Activated T-helper 2 cell treated with anti-CD3 and anti-CD28 coated beads, Interferon-gamma antibody, Interleukin-2, Interleukin-4, amounts not matched to agents 10 μg/mL and 5 μg/mL and 100 μg/mL, durations not matched to agents 14 hours and 24 hours and 36 hours (primary cell): ENCODE measurements at places on chromosomes 2 and 18. TPM values are rescaled to one million over a fixed set of nuclear protein-coding genes. Genes with fewer than 3 reads are reported as not detected.

DNA sequence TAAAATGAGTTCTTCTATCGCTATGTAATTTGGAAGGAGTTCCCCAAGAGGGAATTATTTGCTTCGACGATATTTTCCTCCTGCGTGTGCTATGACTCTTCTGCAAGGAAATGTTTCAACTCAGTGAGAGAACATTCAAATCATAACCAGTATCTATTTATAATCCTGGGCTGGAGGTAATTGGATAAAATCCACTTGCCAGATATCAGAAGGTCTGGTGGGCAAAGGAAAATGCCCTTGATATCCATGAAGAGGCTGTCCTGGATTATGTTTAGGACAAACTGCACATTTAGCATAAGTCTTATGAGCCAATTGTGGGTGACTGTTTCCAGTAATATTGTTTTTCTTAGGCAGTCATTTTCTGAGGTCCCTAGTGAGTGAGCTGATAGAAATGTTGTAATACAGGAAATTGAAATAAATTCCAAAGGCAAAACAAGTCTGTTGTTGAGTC is 17.7 kb downstream of the RPIA start:
- no peaks in the 10 kb centered on the region for H3K4me1 ChIP-seq
- no peaks in the 10 kb centered on the region for H3K27me3 ChIP-seq
- H3K4me3 ChIP-seq: no peak overlapping the region
- peaks cover 38% of the 10 kb centered on the region for H3K36me3 ChIP-seq
- DNase-seq: no peak

- H3K36me3 ChIP-seq: peaks cover 3% of the 10 kb centered on the region
- H3K27me3 ChIP-seq: no peaks in the 10 kb centered on the region
These were observed 174.6 kb downstream of the HAUS1 start for GRCh38 chr18:46278481-46279465.

GRCh38 chr2:219495531-219496122 is 3.1 kb upstream of the GMPPA start:
- peaks cover 27% of the 10 kb centered on the region for H3K4me1 ChIP-seq
- H3K27ac ChIP-seq: no peak overlapping the region
- no peaks in the 10 kb centered on the region for H3K36me3 ChIP-seq
- DNase-seq: peak; percentile 40
- no peak overlapping the region for H3K4me3 ChIP-seq

DLGAP1 gene
- not detected in 2 replicates for total RNA-seq

GRCh38 chr2:36413218-36413617 is 57.6 kb downstream of the CRIM1 start:
- no peak for DNase-seq
- no peak overlapping the region for H3K4me3 ChIP-seq
- H3K27me3 ChIP-seq: peaks cover 7% of the 10 kb centered on the region
- no peaks in the 10 kb centered on the region for H3K4me1 ChIP-seq

UGT1A8 gene
- not detected in 2 replicates for total RNA-seq

GREB1 gene
- 0.23 and 0.25 TPM in 2 replicates for total RNA-seq

NEDD4L gene
- total RNA-seq: 5.1 and 6.2 TPM in 2 replicates

DNAH6 gene
- total RNA-seq: 0.09 and 0.14 TPM in 2 replicates

GRCh38 chr2:196951973-196952372 is 25.5 kb upstream of the PGAP1 start:
- no peak overlapping the region for H3K4me3 ChIP-seq
- H3K27ac ChIP-seq: no peak overlapping the region
- no peak for DNase-seq
- H3K4me1 ChIP-seq: peaks cover 7% of the 10 kb centered on the region
- H3K36me3 ChIP-seq: no peaks in the 10 kb centered on the region

CIB4 gene
- not detected in 2 replicates for total RNA-seq

DNA sequence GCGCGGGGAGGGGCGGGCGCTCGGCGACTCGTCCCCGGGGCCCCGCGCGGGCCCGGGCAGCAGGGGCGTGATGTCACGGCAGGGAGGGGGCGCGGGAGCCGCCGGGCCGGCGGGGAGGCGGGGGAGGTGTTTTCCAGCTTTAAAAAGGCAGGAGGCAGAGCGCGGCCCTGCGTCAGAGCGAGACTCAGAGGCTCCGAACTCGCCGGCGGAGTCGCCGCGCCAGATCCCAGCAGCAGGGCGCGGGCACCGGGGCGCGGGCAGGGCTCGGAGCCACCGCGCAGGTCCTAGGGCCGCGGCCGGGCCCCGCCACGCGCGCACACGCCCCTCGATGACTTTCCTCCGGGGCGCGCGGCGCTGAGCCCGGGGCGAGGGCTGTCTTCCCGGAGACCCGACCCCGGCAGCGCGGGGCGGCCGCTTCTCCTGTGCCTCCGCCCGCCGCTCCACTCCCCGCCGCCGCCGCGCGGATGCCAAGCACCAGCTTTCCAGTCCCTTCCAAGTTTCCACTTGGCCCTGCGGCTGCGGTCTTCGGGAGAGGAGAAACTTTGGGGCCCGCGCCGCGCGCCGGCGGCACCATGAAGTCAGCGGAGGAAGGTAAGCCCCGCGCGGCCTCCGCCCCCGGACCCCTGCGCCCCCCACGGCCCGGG is at the start of gene NFATC1:
Gene NFATC1 (plus strand): TSS at position 170 of the 644 bp plus-strand sequence. CDS start 295 bp downstream, at position 465.
- peaks cover 26% of the 10 kb centered on the region for H3K36me3 ChIP-seq
- peak within 1 kb of the TSS; percentile 86 for H3K27ac ChIP-seq
- peak within 1 kb of the TSS; percentile 83 for H3K4me3 ChIP-seq
- peaks cover 15% of the 10 kb centered on the region for H3K4me1 ChIP-seq
- DNase-seq: peak; percentile 63

- H3K36me3 ChIP-seq: no peaks in the 10 kb centered on the region
- H3K4me1 ChIP-seq: no peaks in the 10 kb centered on the region
- no peaks in the 10 kb centered on the region for H3K27me3 ChIP-seq
These were observed 130.3 kb upstream of the RAB12 start for GRCh38 chr18:8478968-8479370.

- H3K27me3 ChIP-seq: no peaks in the 10 kb centered on the region
- DNase-seq: no peak
- H3K4me3 ChIP-seq: no peak overlapping the region
- no peak overlapping the region for H3K27ac ChIP-seq
These were observed 742.9 kb upstream of the DDX18 start for GRCh38 chr2:117071556-117072102.

CARF gene
- total RNA-seq: 4.6 and 5.0 TPM in 2 replicates

GRCh38 chr2:191610756-191611155 is 67.2 kb upstream of the NABP1 start:
- no peak overlapping the region for H3K4me3 ChIP-seq
- H3K27ac ChIP-seq: no peak overlapping the region
- peaks cover 8% of the 10 kb centered on the region for H3K27me3 ChIP-seq
- peaks cover 5% of the 10 kb centered on the region for H3K4me1 ChIP-seq
- H3K36me3 ChIP-seq: no peaks in the 10 kb centered on the region
- DNase-seq: no peak

SAG gene
- total RNA-seq: 0.05 TPM in 1 of 2 replicates, not detected in the other

ABCB11 gene
- total RNA-seq: 0.02 TPM in 1 of 2 replicates, not detected in the other

DNA sequence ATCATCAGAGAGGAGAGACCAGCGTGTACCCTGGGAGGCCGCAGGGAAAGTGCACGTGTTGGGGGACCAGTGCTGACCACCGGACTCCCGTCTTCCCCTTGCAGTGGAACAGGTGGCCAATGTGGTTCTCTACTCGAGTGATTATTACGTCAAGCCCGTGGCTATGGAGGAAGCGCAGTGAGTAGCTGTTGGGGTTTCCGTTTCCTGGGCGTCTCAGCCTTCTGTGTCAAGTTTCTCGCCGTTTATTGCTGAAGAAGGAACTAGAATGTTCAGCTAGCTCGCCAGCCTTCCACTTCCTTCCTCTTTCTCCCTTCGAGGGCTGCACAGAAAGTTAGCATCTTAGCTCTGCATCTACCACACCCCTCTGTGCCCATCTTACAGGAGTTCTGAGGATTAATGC is 22.8 kb upstream of the DGKD start:
- H3K4me3 ChIP-seq: peak overlapping the region; percentile 38
- peak overlapping the region; percentile 92 for H3K27ac ChIP-seq
- peaks cover 1% of the 10 kb centered on the region for H3K27me3 ChIP-seq

GAREM2 gene
- 3.9 and 5.9 TPM in 2 replicates for total RNA-seq

DNA sequence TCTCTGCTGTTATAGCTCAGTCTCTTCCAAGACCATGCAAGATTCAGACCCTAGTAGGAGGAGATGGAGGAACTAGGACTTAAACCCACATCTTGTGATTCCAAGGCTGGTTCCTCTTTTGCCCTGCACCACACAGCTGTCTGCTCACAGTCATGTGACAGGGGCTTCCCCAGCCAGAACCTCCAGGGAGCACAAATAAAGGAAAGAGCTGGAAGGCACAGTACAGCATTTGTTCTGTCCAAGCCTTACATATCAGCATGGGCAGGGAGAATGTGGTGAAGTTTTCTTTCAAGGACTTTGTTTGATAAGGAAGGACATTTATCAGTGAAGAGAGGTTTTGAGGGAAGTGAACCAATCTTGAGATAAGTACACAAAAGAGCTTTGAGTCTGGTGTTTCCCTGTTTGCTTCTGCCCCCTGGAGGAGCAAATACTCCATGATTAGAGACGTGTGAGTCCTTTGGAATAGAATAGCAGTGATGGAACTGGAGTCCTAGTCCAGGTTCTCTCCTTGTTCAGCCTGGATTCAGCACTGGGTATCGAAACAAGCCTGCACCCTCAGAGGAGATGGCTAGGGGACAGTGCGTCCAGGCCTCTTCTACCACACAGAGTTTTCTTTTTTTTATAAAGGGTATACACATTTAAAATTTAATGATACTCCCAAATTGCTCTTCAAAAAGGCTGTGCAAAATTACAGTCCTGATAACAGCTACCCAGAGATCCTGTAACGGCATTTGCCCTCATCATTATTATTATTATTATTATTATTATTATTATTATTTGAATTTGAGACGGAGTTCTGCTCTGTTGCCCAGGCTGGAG is 24.6 kb upstream of the CASP10 start:
- H3K4me1 ChIP-seq: peaks cover 14% of the 10 kb centered on the region
- peak; percentile 49 for DNase-seq
- H3K27ac ChIP-seq: peak overlapping the region; percentile 40
